Breast epithelium (tissue), 4 donors: ENCODE measurements at places on chromosomes 11 and 22.

DNA sequence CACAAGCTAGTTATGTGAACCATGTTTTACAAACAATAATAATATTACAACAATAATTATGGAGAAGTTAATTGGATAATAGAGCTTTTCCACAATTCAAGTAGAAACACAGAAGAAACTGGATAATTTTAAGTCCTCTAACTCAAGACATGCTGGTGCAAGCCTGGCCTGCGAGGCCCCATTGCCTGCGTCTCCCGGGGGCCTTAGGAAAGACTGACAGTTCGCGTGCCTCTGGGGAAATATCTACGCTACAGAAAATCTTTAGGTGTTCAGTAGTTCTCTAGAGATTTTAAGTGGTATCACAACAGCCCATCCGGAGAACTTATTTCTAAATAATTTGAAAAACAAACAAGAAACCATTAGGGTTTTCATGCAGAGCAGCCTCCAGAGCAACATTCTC, 23.2 kb downstream of the GAL start:
- no peaks in the 10 kb centered on the region for H3K27me3 ChIP-seq
- no peaks in the 10 kb centered on the region for H3K36me3 ChIP-seq
- H3K4me1 ChIP-seq = no peaks in the 10 kb centered on the region
- H3K27ac ChIP-seq = no peak overlapping the region
- no peak overlapping the region for H3K4me3 ChIP-seq

- no peak overlapping the region for H3K4me3 ChIP-seq
- no peak overlapping the region for H3K27ac ChIP-seq
- no peaks in the 10 kb centered on the region for H3K36me3 ChIP-seq
- no peak for DNase-seq
- H3K27me3 ChIP-seq = peaks cover under 1% of the 10 kb centered on the region
These were observed 140.4 kb upstream of the TBCEL start for GRCh38 chr11:120883404-120884080.

DNA sequence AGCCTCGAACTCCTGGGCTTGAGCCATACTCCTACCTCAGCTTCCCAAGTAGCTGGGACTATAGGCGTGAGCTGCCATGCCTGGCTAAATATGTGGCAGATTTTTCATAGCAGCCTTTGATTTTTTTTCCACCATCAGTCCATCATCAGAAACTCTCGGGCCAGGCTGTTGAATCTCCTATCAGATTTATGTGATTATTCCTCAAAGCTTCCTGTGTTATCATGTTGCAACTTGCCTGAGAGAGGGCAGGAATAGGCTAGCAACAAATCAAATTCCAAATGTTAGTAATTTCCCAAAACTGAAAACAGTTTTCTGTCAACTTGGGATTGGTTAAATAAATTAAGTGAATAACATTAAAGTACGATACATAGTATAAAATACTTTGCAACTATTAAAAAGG, 3.4 kb downstream of the LRRC51 start:
- no peak for DNase-seq
- H3K4me1 ChIP-seq = no peaks in the 10 kb centered on the region

DNA sequence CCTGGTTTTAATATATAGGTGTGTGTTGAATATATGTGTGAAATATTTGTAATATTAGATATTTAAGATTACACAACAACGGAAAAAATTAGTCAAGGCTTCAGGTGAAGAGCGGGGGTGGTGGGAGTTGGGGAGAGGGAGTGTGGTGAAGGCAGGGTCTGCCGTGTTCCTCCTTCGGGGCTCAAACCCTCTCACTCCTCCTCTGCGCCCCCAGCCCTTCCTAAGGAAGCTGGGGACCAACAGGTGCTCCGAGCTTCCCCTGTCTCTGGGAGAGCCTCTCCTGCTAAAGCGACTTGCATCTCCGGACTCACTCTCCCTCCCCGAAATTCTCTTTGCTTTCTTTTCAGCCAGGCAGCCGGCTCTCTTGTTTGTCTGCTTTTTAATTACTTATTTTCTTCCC, 960 bp upstream of the CADM1 start:
- DNase-seq = no peak
- H3K27me3 ChIP-seq = peaks cover 4% of the 10 kb centered on the region
- no peaks in the 10 kb centered on the region for H3K36me3 ChIP-seq

DNA sequence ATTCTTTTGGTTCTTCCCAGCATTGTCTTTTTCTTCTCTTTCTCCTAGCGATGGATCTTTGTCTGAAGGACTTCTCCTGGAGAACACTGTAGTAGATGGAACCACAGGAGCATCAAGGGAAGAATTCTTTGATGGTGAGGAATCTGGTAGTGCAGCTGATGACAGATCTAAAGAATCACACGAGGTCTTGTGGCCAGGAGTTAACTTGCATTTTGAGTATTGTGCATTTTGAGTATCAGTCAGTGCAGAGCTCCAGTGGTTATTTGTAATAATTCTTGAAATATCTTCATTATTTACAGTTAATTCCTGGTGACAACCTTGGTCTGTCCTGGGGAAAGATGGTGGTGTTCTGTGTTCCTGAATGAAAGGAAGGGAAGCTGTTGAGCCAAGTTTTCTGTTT, 14.5 kb upstream of the POGLUT3 start:
- H3K4me1 ChIP-seq = no peaks in the 10 kb centered on the region
- H3K27me3 ChIP-seq = no peaks in the 10 kb centered on the region
- DNase-seq = no peak
- H3K27ac ChIP-seq = no peak overlapping the region

- no peaks in the 10 kb centered on the region for H3K36me3 ChIP-seq
- H3K27me3 ChIP-seq = no peaks in the 10 kb centered on the region
- no peak overlapping the region for H3K4me3 ChIP-seq
These were observed 27.4 kb upstream of the LINC01488 start for GRCh38 chr11:69454018-69454417.

DNA sequence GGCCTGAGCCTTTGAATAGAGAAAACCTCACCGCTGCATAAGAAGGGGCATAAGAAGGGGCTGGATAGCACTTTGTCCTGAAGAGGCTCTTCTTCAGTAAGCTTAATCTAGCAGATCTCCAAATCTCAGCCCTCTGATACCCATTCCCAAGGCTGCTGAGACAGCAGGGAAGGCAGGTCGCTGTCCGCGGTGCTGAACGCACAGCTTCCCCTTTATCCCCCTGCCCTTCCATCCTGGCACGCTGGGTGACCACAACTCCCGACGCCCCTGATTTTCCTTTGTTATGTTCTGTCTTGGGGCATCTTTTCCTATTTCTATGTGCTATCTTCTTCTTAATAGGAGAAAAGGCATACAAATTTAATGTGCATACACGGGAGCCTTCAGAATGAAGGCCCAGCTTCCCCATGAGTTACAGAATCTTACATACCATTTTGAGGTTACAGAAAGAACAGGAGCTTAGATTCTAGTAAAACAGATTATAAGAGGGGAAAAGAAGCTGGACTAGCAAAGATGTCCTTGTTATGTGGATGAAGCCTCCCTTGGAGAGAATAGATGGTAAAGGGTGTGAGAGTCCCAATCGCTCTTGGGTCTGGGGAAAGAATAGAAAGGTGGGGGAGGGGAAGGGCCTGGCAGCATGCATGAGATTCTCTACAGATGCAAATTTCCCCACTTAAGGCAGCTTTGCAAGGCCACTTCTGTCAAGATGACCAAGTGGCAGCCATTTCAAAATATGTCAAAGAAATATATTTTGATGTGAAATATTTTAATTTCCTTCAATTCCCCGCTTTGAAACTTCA, 5.7 kb upstream of the SULT4A1 start:
- DNase-seq = peak; percentile 61
- H3K27me3 ChIP-seq = no peaks in the 10 kb centered on the region
- H3K4me3 ChIP-seq = no peak overlapping the region
- H3K4me1 ChIP-seq = no peaks in the 10 kb centered on the region
- H3K27ac ChIP-seq = no peak overlapping the region
- H3K36me3 ChIP-seq = no peaks in the 10 kb centered on the region

DNA sequence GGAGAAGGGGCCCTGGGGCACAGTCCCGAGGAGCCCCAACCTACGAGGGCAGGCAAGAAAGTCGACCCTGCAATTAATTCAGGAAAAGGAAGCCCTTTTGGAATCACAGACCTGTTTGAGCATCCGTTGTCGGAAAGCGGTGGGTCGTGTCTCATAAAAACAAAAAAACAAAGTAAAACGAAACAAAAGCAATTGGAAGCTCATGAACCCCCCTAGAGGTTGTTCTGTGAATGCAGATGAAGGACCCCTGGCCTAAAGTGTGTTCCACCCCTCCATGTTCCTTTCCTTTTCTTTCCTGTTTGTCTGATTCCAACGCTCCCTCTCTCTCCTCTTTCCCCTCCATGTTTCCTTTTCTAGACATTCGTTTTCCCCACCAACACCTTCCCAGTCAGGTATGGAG, 203.7 kb downstream of the GRIK4 start:
- no peaks in the 10 kb centered on the region for H3K4me1 ChIP-seq
- H3K36me3 ChIP-seq = no peaks in the 10 kb centered on the region
- DNase-seq = no peak
- no peak overlapping the region for H3K27ac ChIP-seq
- H3K4me3 ChIP-seq = peak overlapping the region; percentile 29

DNA sequence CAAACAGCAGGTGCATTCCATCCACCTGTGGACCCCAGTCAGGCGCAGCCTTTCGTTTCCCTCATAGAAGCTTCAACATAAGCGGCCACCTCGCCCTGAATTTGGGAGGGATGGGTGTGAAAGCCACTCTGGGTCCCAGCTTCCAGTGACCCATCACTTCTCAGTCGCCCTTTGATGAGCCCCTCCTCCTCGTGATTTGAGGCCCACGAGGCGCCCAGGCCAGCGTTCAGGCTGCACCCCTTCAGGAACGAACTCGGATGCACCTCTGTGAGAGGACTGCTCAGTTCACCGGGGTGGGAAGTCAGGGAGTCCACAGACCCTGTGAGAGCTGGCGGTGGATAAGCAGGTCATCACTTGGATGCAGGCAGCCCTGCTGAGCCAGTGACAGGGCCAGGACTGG, 1118.2 kb downstream of the BRD1 start:
- DNase-seq = no peak
- no peak overlapping the region for H3K4me3 ChIP-seq
- no peak overlapping the region for H3K27ac ChIP-seq
- no peaks in the 10 kb centered on the region for H3K4me1 ChIP-seq
- H3K27me3 ChIP-seq = no peaks in the 10 kb centered on the region

- no peak for DNase-seq
- no peaks in the 10 kb centered on the region for H3K36me3 ChIP-seq
- no peaks in the 10 kb centered on the region for H3K4me1 ChIP-seq
- no peaks in the 10 kb centered on the region for H3K27me3 ChIP-seq
- no peak overlapping the region for H3K4me3 ChIP-seq
These were observed 406.3 kb downstream of the CADM1 start for GRCh38 chr11:115097796-115098408.

DNA sequence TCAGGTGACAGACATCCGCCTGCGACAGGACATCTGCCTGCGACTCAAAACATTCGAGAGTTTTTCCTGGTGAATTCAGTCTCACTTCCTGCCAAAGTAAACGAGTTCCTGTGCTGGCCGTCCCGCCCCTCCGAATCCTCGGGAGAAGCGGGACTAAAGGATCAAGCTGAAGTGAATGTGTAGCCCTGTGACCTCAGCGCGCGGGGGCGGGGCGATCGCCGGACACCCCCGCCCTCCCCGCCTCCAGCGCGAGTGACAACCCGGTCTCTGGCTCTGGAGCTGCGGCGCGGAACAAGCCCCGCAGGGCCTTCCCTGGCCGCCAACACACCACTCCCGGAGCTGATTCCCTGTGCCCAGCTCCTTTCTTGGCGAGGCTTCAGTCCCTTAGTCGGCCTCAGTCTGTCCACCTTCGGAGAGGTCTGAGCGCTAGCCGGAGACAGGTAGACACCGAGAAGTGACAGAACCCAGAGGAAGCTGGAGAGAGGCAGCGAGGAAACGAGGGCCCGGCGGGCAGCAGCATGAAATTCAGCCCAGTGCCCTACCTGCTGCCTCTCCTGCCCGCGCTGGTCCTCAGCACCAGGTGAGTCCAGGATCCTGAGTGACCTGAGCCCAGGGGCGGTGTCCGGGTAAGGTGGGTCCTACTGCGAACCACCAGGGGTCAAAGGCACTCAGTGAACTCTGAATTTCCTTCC, 766.4 kb upstream of the LUZP2 start:
- H3K4me1 ChIP-seq = no peaks in the 10 kb centered on the region
- DNase-seq = no peak
- no peaks in the 10 kb centered on the region for H3K27me3 ChIP-seq
- no peaks in the 10 kb centered on the region for H3K36me3 ChIP-seq

DNA sequence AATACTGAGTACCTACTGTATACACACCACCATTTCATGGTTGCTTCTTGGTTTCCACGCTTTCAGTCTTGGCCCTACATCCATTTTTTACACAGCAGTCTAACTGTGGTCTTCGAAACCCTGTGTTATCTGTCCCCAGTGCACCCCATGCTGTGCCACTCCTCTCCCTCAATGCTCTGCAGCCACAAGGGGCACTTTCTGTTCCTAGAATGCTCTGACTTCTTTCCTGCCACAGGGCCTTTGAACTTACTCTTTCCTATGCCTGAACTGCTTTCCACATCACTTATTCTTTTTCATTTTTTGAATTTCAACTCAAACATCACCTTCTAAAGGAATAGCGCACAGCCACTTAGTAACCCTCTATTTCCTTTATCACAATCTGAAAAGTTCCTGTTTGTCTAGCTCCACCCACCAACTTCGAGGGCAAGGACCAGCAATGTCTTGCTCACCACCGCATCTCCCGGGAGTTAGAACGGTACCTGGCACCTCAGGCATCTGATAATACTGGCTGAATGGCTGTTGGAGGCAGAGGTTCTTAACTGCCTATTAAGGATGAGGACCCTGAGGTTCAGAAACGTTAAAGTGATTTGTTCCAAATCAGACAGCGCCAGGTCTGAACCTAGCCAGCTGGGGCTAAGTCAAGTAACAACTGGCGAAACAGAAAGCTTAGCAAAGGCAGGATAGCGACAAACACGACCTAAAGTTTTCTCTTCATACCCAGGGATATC, 568 bp downstream of the ALG8 start:
- DNase-seq = no peak
- H3K4me3 ChIP-seq = peak overlapping the region; percentile 52
- H3K27ac ChIP-seq = peak overlapping the region; percentile 83

GRCh38 chr22:49353235-49353634, 474.4 kb downstream of the BRD1 start:
- no peaks in the 10 kb centered on the region for H3K4me1 ChIP-seq
- no peak overlapping the region for H3K4me3 ChIP-seq
- H3K36me3 ChIP-seq = no peaks in the 10 kb centered on the region
- peaks cover 60% of the 10 kb centered on the region for H3K27me3 ChIP-seq
- no peak for DNase-seq
